SJSA1 (cell line): ENCODE measurements at places on chromosomes 1 and 21. TPM values are rescaled to one million over a fixed set of nuclear protein-coding genes. Genes with fewer than 3 reads are reported as not detected.

DNA sequence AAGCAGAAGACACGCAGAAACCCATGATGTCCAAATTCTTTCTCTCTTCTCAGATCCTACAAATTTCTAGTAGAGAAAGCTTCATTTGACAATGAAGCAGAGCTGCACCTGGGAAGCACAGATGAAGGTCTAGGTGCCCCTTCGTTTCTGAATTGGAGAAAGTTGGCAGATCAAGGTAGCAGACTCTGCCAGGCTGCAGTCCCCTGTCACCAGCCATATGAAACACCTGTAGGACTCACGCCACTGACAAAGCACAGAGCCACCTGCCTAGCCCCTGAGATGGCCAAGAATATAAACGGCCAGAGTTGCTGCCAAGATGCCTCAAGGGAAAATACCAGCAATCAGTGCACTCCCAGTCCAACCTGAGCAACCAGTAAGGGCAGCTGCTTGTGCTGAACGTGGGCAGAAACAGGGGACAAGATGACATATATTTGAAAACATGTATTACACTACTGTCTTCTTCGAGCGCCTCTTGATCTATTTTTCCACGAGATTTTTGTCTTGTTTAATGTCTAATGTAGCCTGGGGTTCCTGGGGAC lies 20.6 kb upstream of the PLEKHA6 start:
- H3K27me3 ChIP-seq, result peaks cover 64% of the 10 kb centered on the region
- peaks cover 8% of the 10 kb centered on the region; the same call in 1 of the 2 replicates for H3K4me1 ChIP-seq
- no peak overlapping the region for H3K27ac ChIP-seq
- H3K4me3 ChIP-seq, result no peak overlapping the region

DNA sequence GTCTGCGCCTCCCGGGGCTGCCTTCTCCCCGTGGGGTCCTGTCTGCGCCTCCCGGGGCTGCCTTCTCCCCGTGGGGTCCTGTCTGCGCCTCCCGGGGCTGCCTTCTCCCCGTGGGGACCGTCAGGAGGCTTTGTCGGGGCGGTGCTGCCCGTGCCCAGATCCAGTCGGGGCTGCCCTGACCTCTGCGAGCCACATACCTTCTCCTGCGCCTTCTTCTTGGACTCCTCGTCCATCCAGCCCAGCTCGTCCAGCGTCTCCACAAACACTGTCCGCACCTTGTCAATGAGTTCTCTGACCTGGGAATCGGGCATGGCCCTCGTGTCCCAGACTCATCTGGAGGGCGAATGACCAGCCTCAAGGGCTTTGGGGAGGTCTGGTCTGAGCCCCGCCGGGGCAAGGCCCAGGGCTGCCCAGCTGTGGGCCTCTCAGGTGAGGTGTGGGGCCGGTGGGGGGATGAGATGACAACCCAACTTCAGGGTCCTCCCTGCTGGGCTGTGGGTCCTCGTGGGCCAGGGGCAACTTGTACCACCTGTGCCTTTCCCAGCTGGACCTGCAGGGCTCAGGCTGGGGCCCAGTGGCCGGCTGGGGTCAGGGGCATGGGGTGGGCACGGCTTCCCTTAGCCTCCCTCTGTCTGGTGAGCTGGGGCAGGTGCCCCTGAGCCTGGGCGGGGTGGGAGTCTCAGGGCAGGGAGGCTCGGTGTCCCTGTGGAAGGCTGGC lies 9.4 kb downstream of the PRXL2B start:
- H3K27ac ChIP-seq, result no peak overlapping the region
- DNase-seq, result no peak
- H3K27me3 ChIP-seq, result peaks cover 14% of the 10 kb centered on the region
- H3K4me3 ChIP-seq, result no peak overlapping the region
- no peaks in the 10 kb centered on the region for H3K4me1 ChIP-seq

DNA sequence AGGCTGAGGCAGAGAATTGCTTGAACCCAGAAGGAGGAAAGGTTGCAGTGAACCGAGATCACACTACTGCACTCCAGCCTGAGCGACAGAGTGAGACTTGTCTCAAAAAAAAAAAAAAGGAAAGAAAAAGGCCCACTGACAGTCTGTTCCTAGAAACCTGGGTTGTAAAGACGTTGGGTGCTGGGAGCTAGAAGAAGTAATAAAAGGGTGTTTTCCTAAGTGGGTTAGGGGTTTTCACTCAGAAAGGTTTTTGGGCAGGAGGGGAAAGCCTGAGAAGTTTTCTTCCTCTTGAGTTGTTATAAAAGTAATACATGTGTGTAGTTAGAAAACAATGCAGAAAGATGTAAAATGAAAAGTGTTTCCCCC lies 25.4 kb downstream of the CELA3A start:
- peaks cover 20% of the 10 kb centered on the region for H3K4me1 ChIP-seq
- peaks cover 7% of the 10 kb centered on the region for H3K36me3 ChIP-seq
- H3K27ac ChIP-seq, result no peak overlapping the region
- no peak overlapping the region for H3K4me3 ChIP-seq
- DNase-seq, result no peak
- no peaks in the 10 kb centered on the region for H3K27me3 ChIP-seq

Gene AIRE
- total RNA-seq, result not detected in 2 replicates
